ENCODE measurements at places on chromosomes 4 and X.

GRCh38 chr4:38179690-38180377 is 219.6 kb downstream of the PTTG2 start:
- peak; percentile 73 for DNase-seq

DNA sequence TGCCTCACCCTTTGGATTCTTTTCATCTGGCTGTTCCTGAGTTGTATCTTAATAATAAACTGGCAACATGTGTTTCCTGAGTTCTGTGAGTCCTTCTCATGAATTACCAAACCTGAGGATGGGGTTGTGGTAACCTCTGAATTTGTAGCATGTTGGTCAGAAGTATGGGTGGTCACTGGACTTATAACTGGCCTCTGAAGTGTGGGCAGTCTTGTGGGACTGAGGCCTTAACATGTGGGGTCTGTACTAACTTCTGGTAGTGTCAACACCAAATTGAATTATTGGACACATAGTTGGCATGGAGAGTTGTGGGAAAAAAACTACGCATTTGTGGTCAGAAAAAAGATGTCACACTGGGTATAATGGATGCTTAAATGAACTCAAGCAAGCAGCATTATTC is 45.0 kb upstream of the TNIP3 start:
- no peak for DNase-seq

- DNase-seq: no peak
Observed at GRCh38 chr4:8419222-8420041, 21.1 kb downstream of the ACOX3 start.

GRCh38 chrX:2474963-2475726 is 25.6 kb downstream of the DHRSX start:
- no peak for DNase-seq

- DNase-seq: no peak
Observed at GRCh38 chrX:130561930-130562329, 160.1 kb downstream of the RBMX2 start.

- DNase-seq: peak; percentile 69
Observed at GRCh38 chrX:129777218-129778030, 2.3 kb upstream of the SASH3 start.

DNA sequence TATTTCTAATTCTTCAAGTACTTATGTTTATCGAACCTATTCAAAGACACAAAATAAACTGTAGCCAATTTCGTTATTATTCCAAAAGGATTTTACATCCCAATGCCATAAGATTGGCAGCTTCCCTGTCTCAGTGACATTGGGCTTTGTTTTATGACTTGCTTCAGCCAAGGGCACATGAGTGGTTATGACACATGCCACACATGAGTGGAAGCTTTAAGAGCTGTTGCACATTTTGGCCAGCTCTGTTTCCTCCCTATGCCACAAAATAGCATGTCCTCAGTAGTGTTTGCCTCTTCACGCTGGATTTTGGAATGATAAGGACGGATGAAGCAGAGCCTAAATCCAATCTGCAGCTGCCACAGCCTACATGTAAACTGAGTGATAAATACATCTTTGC is 21.9 kb downstream of the SEC24D start:
- DNase-seq: no peak

DNA sequence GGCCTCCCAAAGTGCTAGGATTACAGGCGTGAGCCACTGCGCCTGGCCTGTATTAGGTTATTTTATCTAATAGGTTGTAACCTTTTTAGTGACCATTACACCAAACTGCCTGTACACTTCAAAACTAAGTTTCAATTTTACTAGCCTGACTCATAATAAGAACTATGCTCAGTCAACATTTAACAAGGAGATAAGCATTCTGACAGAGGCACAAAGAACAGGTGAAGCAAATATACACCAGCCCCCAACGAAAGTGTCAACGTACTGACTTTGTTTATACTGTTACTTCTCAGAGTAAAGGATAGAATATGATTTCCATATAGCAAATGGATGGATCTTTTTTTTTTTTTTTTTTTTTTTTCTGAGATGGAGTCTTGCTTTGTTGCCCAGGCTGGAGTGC is 62.8 kb downstream of the SHISA3 start:
- no peak for DNase-seq

DNA sequence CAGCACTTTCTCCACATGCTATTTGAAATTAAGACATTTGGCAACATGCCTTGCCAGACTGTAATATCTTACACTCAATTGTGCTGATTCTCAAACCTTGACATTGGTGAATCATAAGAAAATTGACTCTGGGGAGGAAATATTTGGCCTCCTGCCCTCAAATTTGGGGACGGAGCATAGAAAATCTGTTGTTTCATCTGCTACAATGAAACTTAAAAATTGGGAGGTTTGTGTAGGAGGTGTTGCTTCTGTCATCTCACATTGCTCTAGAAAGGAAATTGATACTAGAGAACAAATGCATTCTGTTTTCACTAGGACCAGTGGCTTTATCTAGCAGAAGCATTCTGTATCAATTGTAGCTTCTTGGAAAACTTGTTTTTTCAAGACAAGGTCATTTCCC is 5.3 kb downstream of the OCRL start:
- DNase-seq: no peak

- DNase-seq: no peak
Observed at GRCh38 chr4:69668680-69669079, 15.6 kb upstream of the UGT2A1 start.

GRCh38 chrX:56986138-56986537 is 9.2 kb downstream of the SPIN3 start:
- DNase-seq: no peak

DNA sequence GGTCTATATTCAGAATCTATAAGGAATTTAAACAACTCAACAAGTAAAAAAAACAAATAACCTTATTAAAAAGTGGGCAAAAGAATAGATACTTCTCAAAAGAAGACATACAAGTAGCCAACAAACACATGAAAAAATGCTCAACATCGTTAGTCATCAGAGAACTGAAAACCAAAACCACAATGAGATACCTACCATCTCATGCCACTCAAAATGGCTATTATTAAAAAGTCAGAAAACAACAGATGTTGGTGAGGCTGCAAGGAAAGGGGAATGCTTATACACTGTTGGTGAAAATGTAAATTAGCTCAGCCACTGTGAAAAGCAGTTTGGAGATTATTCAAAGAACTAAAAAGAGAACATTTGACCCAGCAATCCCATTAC is 201.6 kb downstream of the QDPR start:
- no peak for DNase-seq

DNA sequence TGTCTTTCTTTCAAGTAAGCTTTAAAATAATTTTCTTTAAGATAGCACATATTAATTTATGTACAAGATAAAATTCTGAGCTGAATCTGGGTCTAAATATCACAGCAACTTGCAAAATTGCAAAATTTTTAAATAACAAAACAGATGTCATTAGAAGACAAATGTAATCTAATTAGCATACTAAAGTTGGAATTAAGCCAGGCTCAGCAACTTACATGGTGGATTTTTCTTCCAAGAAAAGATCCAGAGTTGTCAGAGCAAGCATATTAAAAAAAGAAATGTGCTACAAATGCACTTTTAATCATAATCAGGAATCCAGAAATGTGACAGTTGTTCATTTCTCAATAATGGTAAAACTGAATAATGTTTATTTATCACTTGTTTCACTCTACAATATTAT is 906.9 kb upstream of the INTU start:
- DNase-seq: no peak

DNA sequence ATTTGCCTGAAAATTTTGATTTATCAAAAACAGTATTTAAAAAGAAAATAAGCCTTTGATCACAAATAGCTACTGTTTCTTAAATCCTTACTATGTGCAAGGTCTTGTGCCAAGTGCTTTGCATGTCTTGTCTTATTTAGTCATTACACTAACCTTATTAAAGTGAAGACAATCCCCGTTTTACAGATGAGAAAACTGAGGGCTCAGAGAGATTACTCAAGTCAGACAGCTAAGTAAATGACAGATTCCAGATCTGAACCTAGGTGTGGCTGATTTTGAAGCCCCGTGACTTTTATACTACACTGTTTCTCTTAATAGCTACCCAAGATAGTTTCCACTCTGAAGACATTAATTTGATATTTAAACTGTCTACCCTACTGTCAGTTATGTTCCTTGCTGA is 38.2 kb downstream of the AFF2 start:
- no peak for DNase-seq

GRCh38 chr4:90113881-90114457 is 13.2 kb upstream of the CCSER1 start:
- no peak for DNase-seq

- peak; percentile 53 for DNase-seq
Observed at GRCh38 chr4:37890801-37891259, at the start of gene TBC1D1. TBC1D1 (plus strand) TSS chr4:37891084; CDS start chr4:37902096, 11,012 bp downstream.
